ENCODE measurements at places on chromosomes 3 and 15. TPM values are rescaled to one million over a fixed set of nuclear protein-coding genes. Genes with fewer than 3 reads are reported as not detected.

ST3GAL6 gene
- total RNA-seq = not detected

PP2D1 gene
- total RNA-seq = not detected

UTS2B gene
- total RNA-seq = 0.57 TPM

GOLGA6D gene
- total RNA-seq = not detected

NAALADL2 gene
- 0.69 TPM for total RNA-seq

FETUB gene
- total RNA-seq = not detected

DLEC1 gene
- not detected for total RNA-seq

ARGFX gene
- not detected for total RNA-seq

ROPN1 gene
- total RNA-seq = not detected

CACNA1D gene
- not detected for total RNA-seq

RHCG gene
- 0.59 TPM for total RNA-seq

MST1 gene
- total RNA-seq = 4.0 TPM

GPR15 gene
- total RNA-seq = not detected

FHIT gene
- 2.1 TPM for total RNA-seq

NANOGP8 gene
- total RNA-seq = not detected

CD47 gene
- 28.3 TPM for total RNA-seq

CCR9 gene
- not detected for total RNA-seq

ERICH6 gene
- not detected for total RNA-seq

CAMKV gene
- not detected for total RNA-seq

CCNDBP1 gene
- 50.6 TPM for total RNA-seq

EPHA3 gene
- 7.8 TPM for total RNA-seq

GPR160 gene
- total RNA-seq = 2.1 TPM

ARPP21 gene
- 0.12 TPM for total RNA-seq

PARP16 gene
- total RNA-seq = 12.9 TPM

ASB14 gene
- not detected for total RNA-seq

SIDT1 gene
- total RNA-seq = not detected
